NCI-H510A (cell line): ENCODE measurements at places on chromosomes 16 and 17.
A peak's percentile ranks its signal among the peaks of the same experiment; 100 is the strongest.

GRCh38 chr16:82633964-82634600 lies 7.3 kb downstream of the CDH13 start:
- no peak for DNase-seq

- no peak for DNase-seq
Measured at GRCh38 chr16:88624977-88625576, 13.3 kb upstream of the IL17C start.

DNA sequence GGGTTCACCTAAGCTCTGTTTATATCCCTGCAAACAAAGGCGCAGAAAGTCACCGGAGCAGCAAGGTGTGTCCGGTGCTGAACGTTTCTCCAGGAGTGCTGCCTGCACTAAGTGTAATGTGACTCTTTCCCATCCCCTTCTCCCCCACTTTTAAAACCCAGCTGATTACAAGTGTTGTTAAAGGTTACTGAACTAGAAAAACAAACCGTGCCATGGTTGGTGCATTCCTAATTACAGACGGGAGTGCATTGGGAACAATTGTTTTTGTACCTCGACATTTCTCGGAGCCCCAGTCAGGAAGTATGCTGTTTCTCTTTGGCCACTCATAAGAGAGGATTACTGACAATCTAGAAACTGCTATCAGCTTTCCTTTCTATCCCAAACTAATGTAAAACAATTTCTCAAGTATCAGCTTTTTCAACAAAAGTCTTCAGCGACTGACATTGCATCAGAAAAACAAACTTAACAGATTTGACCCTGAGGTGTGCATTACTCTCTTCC lies 441.0 kb upstream of the SALL1 start:
- peak; percentile 34 for DNase-seq

DNA sequence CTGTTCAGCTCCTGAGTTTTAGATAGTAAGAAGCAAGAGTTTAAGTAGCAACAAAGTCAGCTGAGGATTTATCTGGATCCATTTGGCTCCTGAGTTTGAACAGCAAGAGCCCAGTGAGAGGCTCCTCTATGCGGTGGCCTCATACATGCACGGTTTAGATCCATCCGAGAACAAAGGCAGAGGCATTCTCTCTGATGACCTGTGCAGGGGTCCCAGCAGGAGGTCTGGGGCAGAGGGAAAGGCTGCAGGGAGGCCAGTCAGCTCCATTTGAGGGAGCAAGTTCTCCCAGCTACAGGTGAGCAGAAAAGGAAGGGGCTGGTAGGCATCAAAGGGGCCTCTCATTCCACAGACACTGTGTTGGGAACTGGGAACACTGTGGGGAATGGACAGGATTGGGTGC lies 16.5 kb downstream of the PITPNM3 start:
- DNase-seq, result no peak

- no peak for DNase-seq
Measured at GRCh38 chr17:49578414-49578813, 2.7 kb downstream of the NXPH3 start.
